ENCODE measurements at places on chromosomes 7 and 10.

DNA sequence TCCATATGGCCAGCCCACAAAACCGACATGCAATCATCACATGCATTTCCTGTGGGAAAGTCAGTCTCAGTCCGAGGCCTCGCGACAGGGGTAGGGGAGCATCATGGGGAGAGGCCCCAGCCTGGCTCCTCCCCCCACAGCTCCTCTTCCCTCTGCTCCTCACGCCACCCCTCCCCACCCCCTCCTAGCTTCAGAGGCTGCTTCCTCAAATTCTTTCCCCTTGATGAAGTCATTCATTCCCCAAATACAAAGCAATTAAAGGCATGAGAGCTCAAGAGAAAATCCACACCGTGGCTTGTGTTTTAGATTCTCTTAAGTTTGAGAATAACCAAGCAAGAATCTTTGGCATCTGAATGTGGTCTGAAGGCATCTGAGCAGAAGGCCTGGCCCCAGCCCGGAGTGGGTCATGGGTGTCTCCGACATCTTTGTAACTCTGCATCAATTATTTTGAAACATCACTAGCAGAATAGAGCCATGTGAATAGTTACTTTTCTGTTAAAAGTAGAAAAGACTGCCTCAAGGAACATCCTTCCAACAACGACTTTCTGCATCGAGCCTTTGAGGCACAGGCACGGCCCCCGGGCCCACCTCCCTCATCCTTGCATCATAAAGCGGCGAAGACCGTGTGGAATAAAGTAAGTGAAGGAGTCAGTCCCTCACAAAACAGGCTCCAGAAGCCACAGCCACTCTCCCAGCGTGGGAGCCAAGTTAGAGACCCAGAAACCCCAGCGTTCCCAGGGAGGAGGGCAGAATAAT is 90.9 kb downstream of the DIP2C start:
- peak; percentile 87 for DNase-seq

- DNase-seq = peak; percentile 73
These were observed 282.0 kb upstream of the AKR1E2 start for GRCh38 chr10:4543938-4544533.

DNA sequence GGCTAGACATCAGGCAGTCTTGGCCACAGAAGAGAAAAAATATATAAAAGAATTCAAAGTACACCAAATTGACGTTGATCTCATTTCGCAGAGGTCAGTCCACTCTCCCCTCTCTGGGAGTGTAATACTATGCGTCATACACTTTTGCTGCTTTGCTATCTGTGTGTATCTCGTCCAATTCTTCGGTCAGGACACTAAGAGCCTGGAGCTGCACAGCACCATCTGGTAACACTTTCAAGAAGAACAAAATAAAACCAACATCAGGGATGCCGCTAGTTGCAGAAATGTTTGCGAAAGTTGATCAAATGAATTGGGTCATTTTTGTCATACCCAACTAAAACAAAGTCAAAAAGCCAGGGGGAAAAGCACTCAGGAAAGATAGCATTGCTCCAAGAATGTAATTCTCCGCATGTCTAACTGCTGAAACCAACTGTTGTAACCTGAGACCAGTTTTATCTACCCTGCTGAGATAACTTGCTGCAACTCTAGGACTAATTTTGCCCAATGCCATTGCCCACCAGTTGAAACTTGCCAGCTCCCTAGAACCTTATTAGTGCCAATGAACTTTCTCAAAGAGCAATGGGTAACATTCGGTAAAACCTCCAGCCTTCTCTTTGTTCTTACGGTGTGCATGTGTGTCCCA is 23.0 kb downstream of the TMEM176A start:
- DNase-seq = no peak

GRCh38 chr10:118953598-118954393 is 75.7 kb upstream of the NANOS1 start:
- peak; percentile 57 for DNase-seq

- no peak for DNase-seq
These were observed 54.6 kb downstream of the FHIP2A start for GRCh38 chr10:114876169-114876568.

DNA sequence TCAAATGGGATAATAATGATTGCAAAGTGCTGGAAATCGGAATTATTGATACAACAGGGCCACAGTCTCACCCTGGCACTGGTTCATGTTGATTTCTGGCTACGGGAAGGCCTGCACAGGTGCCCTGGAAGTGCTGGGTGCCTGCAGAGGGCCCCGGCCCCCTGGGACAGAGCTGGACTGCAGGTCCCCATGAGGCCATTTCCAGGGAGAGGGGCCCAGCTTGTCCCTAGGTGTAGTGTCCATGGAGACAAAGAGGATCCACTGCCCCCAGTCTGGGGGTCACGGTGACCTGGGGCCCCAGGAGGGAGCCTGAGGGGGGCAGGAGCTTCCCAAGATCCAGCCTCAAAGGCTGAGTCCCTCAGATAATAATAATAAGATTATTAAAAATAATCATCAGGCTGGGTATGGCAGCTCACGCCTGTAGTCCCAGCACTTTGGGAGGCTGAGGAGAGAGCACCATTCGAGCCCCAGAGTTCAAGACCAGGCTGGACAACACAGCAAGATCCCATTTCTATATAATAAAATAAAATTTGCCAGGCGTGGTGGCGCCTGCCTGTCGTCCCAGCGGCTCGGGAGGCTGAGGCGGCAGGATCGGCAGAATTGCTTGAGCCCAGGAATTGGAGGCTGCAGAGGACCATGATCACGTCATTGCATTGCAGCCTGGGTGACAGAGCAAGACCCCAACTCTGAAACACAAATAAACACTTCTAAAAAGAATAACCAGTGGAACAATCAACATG is 98.1 kb downstream of the MICALL2 start:
- no peak for DNase-seq

- no peak for DNase-seq
These were observed 258.7 kb downstream of the PTEN start for GRCh38 chr10:88122145-88122544.

Data from foreskin fibroblast (primary cell).